ENCODE measurements at places on chromosomes 2 and 18.

- no peak for DNase-seq
Observed at GRCh38 chr2:174717273-174717672, 47.0 kb downstream of the CHRNA1 start.

GRCh38 chr2:16767789-16768476 is 102.3 kb upstream of the CYRIA start:
- no peak for DNase-seq

- DNase-seq = no peak
Observed at GRCh38 chr2:219388907-219389156, 1.1 kb upstream of the DNPEP start.

- no peak for DNase-seq
Observed at GRCh38 chr2:201953396-201953795, 80.3 kb upstream of the FZD7 start.

GRCh38 chr2:16817305-16818202 is 151.9 kb upstream of the CYRIA start:
- no peak for DNase-seq

DNA sequence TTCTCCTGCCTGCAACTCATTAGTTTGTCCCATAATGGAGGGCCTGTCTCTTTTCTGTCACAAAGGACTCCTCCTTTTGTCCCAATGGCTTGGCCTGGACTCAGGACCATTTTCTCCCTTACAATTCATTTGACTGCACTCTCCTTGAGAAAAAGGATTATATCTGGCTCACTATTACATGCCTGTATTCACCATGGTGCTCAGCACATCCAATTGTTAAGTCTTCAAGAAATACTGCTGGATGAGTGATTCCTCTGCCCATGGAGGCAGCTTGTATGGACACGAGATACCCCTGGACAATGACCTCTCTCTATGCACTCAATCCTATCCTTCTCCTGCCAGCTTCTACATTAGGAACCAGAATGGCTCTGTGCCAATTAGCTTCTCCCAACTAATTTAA is 47.0 kb downstream of the CHST9 start:
- no peak for DNase-seq

GRCh38 chr2:233833345-233833744 is 21.0 kb downstream of the HJURP start:
- DNase-seq = no peak

- no peak for DNase-seq
Observed at GRCh38 chr18:58559427-58560186, 69.3 kb downstream of the ALPK2 start.

DNA sequence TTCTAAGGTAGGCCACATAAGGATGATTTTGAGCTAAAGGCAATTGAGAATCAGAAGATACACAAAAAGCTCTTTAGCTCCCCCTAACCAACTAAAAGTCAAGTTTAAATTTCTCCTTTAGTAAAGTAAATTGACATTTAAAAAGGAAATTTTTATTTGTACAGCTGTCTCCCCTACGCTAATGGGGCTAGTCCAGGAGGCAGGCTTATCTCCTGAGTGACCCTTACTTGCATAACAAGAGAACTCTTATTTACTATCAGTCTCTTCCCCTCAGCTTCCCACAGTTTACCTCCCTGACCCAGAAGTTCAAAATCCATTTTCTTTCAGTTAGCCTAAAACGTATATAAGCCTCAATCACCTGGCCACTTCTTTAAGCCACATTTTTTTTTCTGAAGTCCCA is 1002.8 kb upstream of the NRXN1 start:
- no peak for DNase-seq

DNA sequence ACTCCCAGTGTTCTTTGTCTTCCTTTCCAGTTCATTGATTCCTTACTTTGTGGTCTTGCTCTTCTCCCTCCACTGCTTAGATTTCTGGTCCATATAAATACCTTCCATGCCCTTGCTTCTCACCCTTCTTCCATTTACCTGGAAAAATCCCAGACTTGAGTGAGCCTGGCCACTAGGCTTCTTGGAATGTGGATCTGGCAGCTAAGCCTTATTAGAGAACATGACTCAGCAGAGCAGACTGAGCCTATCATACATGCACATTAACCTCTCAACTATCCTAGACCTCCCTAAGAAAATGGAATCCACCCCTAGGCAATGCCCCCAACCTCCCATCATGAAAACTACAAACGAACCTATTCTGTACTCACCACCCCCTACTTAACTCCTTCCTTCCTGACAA is 127.7 kb downstream of the RHBDD1 start:
- no peak for DNase-seq

GRCh38 chr2:201180010-201180409 is 2.9 kb upstream of the CASP10 start:
- no peak for DNase-seq

GRCh38 chr2:70091816-70092215 is 4.5 kb downstream of the PCBP1 start:
- DNase-seq = no peak

DNA sequence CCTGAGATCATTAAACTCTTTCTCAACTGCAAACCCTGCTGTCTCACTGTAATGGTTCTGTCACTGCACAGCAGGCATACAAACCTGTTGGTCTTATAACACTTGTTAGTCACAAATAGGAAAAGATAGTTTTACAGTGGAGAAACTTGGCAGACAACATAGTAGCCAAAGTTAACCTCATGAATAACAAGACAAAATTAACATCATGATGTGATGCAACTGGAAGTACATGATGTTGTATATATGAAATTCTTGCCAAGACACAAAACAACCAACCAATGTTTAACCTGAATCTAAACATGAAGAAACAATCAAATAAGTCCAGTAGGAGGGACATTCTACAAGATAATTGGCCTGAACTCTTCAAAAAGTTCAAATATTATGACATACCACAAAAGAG is 189.3 kb downstream of the RNF152 start:
- no peak for DNase-seq

- DNase-seq = no peak
Observed at GRCh38 chr2:99509387-99509786, 19.6 kb upstream of the REV1 start.

GRCh38 chr2:32562906-32563305 is 64.9 kb upstream of the TTC27 start:
- DNase-seq = no peak

- no peak for DNase-seq
Observed at GRCh38 chr2:28335666-28336065, 57.0 kb upstream of the FOSL2 start.

DNA sequence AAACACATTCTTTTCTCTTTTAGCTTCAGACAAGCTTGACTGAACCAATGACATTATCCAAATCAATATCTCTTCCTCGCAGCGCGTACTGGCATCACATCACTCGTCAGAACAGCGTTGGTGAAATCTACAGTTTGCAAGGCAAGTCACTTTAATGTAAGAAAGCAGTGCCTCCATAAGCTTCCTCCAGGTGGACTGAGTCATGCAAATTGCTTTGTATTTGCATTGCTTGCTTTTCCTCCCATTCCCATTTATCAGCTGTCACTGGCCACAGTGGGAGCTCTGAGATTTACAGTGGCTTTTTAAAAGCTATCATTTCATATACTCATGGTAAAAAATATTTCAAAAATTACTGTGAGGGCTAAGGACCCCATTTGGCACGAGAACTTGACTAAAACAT is 189.9 kb downstream of the CD226 start:
- no peak for DNase-seq

DNA sequence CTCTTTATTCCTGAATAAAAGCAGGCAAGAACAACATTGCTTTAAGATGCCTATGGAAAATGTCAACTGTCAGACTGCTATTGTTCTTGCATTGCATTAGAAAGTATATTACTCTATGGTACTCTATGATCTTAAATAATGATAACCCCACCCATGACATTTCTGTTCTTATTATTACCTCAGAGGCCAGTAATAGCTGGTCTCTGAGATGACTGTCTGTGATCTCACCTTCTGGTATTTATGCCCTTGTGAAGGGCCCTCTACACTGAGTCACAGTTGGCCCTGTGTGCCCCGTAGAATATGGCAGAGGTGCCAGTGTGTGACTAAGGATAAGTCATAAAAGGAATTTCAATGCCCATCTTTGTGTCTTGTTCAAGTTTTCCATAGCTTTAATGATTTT is 61.0 kb downstream of the SPP2 start:
- no peak for DNase-seq

DNA sequence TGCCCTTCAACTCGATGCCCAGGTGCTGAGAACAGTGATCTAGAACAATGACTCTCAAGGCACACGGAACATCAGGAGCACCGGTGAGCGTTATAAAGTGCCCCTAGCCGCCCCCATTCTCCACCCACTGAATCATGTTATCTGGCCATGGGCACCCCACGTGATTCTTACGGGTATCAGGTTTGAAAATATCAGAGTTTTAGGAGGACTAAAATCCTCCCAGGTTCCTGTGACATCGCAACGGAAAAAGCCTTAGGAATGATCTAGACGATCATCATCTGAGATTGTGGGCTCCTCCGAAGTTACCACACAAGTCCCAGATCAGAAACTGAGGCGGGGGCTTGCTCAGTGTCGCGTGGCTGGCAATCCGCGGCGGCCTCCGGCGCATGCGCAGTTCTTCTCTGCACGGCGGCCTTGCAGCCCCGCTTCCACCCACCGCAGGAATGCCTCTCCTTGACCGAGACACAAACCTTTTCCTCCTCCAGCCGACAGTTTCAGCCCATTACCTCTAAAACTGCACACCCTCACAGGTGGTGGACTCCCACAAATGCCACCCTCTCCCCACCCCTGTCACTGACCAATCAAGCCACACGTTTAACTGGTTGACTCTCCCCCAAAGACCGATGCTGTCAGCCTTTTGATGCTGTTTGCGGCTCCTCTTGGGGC is 5.8 kb upstream of the MRPL33 start:
- DNase-seq = no peak

- DNase-seq = no peak
Observed at GRCh38 chr18:56891870-56892269, 240.7 kb downstream of the WDR7 start.

GRCh38 chr2:44004735-44005602 is 9.2 kb upstream of the LRPPRC start:
- DNase-seq = no peak

GRCh38 chr2:147543056-147543455 is 301.8 kb upstream of the ACVR2A start:
- DNase-seq = no peak

DNA sequence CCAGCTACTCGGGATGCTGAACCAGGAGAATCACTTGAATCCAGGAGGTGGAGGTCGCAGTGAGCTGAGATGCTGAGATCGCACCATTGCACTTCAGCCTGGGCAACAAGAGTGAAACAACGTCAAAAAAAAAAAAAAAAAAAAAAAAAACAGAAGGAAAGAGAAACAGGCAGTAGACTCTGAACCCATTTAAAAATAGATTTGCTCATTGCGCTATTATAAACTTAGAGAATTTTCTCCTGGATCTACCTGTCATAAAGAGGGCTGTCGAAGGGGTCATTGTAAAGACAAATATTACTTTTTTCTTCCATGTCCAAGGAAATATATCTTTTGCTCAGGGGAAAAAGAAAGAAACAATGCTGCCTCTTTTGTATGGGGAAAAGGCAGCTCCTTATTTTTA is 425.0 kb upstream of the ID2 start:
- no peak for DNase-seq

DNA sequence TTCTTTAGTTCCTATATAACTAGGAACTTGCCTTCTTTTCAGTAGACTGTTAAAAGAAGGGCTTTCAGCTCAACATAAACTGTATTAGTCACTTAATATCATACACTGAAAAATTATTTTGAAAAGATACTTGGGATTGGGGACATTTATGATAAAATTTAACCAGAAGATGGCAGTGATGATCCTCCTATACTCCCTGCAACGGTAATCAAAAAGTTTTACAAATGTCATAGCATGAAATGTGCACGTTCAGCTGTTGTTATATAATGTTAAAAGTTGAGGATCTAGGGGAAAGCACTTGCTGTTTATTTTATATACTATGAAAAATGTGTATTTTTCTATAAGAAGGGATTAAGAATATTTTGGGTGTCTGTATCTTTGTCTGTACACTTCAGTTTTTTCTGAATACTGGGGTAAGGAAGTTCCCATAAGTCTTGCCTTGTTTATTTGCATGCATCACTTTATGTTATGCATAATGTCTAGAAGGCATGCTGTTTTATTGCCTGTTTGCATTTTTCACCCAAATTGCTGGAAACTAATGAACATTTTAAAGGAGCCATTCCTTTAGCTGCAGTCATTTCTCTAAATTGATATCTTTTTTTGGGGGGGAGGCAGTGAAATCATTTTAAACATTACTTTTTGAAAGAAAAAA is 19.0 kb downstream of the DYNC1I2 start:
- no peak for DNase-seq

DNA sequence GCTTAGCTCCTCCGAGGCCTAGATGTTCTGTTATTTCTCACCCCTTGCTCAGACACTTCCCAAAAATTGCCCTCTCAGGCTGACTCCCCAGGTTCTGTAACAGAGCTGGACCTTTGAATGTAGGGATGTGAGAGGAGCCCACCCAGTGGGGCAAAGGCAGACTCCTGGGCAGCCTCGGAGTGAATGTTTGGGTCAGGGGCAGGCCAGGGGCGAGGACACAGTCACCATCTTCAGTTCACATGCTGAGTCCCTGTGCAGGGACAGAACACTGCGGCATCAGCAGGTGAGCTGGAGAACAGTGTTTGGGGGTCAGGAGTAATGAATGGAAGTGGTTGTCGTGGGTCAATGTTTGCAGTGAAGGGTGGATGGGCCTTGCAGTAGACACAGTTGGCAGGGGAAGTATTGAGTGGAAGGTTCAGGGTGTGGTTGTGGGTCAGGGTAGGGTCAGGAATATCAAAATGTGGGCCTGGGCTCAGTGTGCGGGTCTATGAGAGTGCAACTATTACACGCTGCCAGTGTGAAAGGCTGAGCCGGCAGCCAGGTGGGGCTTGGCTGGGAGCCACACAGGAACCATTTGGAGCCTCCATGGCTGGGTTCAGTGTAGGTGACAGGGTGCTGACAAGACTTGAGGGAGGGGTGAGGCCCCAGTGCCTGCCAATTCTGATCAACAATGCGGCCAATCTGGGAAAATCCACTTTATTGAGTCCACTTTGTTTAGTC is 4.4 kb downstream of the IHH start:
- DNase-seq = no peak
